Amniotic stem cell (primary cell): ENCODE measurements at places on chromosomes 13 and 19.

DNA sequence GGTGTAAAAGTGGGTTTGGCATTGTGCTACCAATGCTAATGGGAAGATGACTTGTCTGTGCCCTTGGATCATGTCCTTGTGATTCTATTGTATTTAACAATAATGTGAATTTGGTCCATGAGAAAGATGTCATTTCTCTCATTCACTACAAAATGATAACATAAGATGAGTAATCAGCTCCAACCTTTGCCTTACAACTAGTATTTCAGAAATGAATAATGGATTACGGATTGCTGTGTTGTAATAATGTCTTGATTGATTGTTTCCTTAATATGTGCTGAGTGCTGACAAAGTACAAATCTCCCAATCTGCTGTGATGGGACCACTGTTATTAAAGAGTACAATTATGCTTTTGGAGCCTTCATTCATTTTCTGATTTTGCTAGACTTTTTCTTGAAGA, 375.0 kb downstream of the PCDH9 start:
- no peak for DNase-seq

GRCh38 chr13:108760129-108760528, 130.7 kb downstream of the MYO16 start:
- DNase-seq, result no peak

GRCh38 chr19:17949956-17950309, 17.0 kb upstream of the KCNN1 start:
- DNase-seq, result no peak

GRCh38 chr13:79987323-79987722, 353.6 kb downstream of the SPRY2 start:
- DNase-seq, result no peak
